Activated CD4-positive, alpha-beta T cell treated with anti-CD3 and anti-CD28 coated beads, Interleukin-2, amount 10 ng/mL, durations not matched to agents 24 days and 14 days (primary cell): ENCODE measurements at places on chromosomes 7 and 10. TPM values are rescaled to one million over a fixed set of nuclear protein-coding genes. Genes with fewer than 3 reads are reported as not detected.
A peak's percentile ranks its signal among the peaks of the same experiment; 100 is the strongest.

Gene ZNF394
- total RNA-seq: 38.1 and 38.7 TPM in 2 replicates

Gene SMKR1
- total RNA-seq: 5.9 and 6.1 TPM in 2 replicates

Gene UPK3BL2
- total RNA-seq: 14.1 and 19.2 TPM in 2 replicates

Gene SPAM1
- not detected in 2 replicates for total RNA-seq

Gene CDK1
- total RNA-seq: 101 and 105 TPM in 2 replicates

- peak overlapping the region; percentile 59 for H3K4me3 ChIP-seq
- H3K4me1 ChIP-seq: peaks cover 18% of the 10 kb centered on the region
- H3K27ac ChIP-seq: peak overlapping the region; percentile 71
- H3K36me3 ChIP-seq: peaks cover 26% of the 10 kb centered on the region
- peak; percentile 49 for DNase-seq
- H3K27me3 ChIP-seq: no peaks in the 10 kb centered on the region
Measured at GRCh38 chr10:124748953-124749645, 4.9 kb upstream of the FAM53B start.

DNA sequence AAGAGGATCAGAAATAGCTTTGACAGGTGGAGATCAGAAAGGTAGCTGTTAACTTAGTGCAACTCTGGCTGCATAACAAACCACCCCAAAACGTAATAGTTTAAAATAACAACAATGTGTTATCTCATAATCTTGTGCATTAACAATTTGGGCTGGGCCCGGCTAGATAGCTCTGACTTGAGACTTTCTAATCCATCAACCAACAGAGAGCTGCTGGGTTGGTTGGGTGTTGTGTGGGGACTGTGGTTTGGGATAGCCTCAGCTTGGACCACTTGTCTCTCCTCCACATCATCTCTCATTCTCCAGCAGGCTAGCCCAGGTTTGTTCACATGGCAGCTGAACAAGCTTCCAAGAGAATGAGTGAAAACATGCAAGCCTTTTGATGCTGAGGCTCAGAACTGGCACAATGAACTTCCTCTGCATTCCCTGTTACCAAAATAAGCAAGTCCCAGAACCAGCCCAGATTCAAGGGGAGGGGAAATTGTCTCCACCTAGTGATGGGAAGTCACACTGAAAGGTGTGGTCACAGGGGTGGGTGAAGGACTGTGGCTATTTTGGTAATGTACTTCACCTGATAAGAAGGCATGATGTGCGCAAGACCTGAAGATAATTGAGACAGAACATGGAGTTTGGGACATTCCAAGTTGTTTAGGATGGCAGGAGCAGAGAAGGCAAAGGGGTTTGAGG is 20.4 kb upstream of the ASAH2 start:
- no peak overlapping the region for H3K27ac ChIP-seq
- no peaks in the 10 kb centered on the region for H3K4me1 ChIP-seq
- peaks cover 24% of the 10 kb centered on the region for H3K27me3 ChIP-seq
- H3K4me3 ChIP-seq: no peak overlapping the region
- DNase-seq: no peak

GRCh38 chr7:37218956-37219355 is 229.7 kb downstream of the ELMO1 start:
- H3K4me3 ChIP-seq: no peak overlapping the region
- H3K27ac ChIP-seq: peak overlapping the region; percentile 77
- peaks cover 62% of the 10 kb centered on the region for H3K36me3 ChIP-seq
- H3K4me1 ChIP-seq: peaks cover 15% of the 10 kb centered on the region

DNA sequence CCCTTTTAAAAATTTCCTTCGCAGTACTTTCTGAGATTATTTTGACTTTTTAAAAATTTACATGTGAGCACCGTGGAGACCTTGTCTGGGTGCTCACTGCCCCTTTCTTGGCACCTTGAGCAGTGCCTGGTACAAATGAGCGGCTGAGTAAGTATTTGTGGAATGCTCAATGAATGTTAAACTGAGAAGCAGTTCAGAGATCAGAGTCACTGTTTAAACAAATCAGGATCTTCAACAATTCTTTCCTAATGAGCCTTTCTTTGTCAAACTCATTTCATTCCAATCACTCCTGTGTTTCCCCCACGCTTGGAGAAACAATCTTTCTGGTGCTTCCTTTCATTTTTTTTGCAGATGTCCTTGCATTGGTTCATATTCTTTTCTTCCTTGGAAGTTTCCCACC is 611.3 kb upstream of the GALNT17 start:
- H3K27me3 ChIP-seq: no peaks in the 10 kb centered on the region
- H3K4me1 ChIP-seq: no peaks in the 10 kb centered on the region
- H3K36me3 ChIP-seq: no peaks in the 10 kb centered on the region
- no peak for DNase-seq
- no peak overlapping the region for H3K4me3 ChIP-seq
- H3K27ac ChIP-seq: no peak overlapping the region

GRCh38 chr10:130015075-130015695 is 51.1 kb upstream of the EBF3 start:
- H3K27ac ChIP-seq: no peak overlapping the region
- H3K27me3 ChIP-seq: no peaks in the 10 kb centered on the region
- no peak for DNase-seq
- no peak overlapping the region for H3K4me3 ChIP-seq
- no peaks in the 10 kb centered on the region for H3K36me3 ChIP-seq

- no peak overlapping the region for H3K27ac ChIP-seq
- H3K36me3 ChIP-seq: no peaks in the 10 kb centered on the region
- peaks cover 4% of the 10 kb centered on the region for H3K27me3 ChIP-seq
- H3K4me3 ChIP-seq: no peak overlapping the region
Measured at GRCh38 chr7:1061180-1061579, 16.8 kb downstream of the GPR146 start.

DNA sequence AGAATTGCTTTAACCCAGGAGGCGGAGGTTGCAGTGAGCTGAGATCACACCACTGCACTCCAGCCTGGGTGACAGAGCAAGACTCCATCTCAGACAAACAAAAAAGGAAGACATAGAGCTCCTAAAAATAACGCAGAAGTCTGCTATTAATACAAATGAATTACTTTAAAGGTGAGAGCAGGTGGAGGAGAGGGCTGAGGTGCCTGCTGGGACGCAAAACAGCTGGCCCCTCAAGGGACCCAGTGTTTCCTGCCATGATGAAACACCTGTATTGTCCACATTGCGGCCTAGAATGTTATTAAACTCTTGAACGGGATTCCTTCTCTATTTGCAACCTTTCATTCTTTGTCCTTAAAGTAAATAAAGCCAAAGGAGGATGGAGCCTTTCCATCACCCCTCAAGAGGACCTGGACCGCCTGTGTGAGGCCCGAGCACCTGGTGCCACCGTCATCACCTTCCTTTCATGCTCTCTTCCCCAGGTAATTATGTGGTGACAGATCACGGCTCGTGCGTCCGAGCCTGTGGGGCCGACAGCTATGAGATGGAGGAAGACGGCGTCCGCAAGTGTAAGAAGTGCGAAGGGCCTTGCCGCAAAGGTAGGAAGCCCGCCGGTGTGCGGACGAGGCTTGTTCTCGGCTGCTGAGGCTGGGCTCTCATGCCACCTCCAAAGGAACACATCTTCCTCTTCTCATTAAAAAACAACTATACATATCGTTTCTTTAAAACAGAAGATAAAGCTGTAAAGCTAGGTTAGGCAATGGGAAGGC is 136.7 kb downstream of the EGFR start:
- no peaks in the 10 kb centered on the region for H3K4me1 ChIP-seq
- H3K27ac ChIP-seq: no peak overlapping the region
- peaks cover 2% of the 10 kb centered on the region for H3K27me3 ChIP-seq
- DNase-seq: no peak
- H3K4me3 ChIP-seq: no peak overlapping the region

DNA sequence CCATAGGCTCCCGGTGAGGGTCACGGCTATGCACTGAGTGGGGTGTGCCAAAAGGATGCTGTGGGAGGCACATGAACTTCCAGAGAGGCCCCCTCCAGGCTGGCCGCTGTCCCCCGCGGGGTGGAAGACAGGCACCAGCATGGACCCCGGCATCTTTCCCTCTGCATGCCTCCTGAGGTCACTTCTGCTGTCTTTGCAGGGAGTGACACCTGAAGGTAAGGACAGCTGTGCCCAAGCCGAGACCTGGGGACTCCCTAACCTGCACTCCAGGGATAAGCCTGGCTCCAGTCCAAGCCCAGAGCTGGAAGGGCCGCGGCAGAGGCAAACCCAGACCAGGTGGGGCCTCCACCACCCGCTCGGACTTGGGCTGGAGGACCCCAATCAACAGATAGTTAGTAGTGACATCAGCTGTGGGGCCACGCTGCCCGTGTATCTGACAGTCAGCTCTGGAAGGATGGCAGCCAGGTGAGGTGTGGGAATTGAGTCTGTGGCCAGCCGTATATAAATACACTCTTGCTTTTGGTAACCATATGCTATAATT is 340.7 kb upstream of the MKI67 start:
- no peak for DNase-seq
- H3K36me3 ChIP-seq: no peaks in the 10 kb centered on the region
- no peak overlapping the region for H3K27ac ChIP-seq

DNA sequence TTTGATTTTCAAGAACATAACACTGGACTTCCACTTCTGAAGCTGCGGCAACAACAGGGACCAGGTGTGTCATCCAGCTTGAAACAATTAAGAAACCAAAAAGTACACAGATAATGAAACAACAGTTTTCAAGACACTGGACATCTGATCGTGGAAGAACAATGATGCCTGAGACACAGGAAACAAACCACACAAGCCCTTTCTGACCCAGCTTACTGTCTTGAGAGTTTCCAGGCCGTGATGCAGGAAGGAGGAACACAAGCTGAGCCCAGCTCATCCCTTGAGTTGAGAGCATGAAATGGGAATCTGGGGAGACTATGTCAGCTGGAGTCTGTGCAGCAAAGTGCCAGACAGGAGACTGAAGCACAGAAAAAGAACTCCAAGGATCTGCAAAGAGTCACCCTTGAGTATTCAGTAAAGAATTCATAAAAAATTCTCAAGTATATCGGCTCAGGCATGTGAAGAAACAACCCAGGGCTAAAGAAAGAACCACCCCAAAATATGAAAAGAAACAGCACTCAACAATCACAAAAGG is 91.6 kb downstream of the RNF32 start:
- no peaks in the 10 kb centered on the region for H3K27me3 ChIP-seq
- peaks cover 2% of the 10 kb centered on the region for H3K4me1 ChIP-seq
- DNase-seq: no peak
- H3K36me3 ChIP-seq: peaks cover 61% of the 10 kb centered on the region
- no peak overlapping the region for H3K27ac ChIP-seq
- H3K4me3 ChIP-seq: no peak overlapping the region

DNA sequence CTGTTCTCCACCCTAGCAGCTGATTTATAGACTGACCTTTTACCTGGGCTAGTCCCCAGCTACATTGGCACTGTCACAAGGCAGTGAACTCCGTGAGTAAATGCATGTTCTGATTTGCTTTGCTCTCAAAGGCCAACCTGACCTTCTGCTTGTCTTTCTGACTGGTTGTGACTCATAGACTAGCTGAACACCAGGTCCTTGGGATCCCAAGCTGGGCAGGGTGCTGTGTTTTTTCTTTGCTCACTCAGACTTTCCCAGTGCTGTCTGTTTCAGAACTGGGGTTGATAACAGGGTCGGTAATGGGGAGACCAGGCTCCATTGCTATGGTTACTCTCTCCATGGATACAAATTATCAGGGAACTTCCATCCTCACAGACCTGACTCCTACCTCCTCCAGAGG is 35.0 kb downstream of the EVX1 start:
- no peaks in the 10 kb centered on the region for H3K36me3 ChIP-seq
- H3K4me3 ChIP-seq: no peak overlapping the region
- no peak overlapping the region for H3K27ac ChIP-seq
- no peaks in the 10 kb centered on the region for H3K4me1 ChIP-seq
- no peak for DNase-seq

DNA sequence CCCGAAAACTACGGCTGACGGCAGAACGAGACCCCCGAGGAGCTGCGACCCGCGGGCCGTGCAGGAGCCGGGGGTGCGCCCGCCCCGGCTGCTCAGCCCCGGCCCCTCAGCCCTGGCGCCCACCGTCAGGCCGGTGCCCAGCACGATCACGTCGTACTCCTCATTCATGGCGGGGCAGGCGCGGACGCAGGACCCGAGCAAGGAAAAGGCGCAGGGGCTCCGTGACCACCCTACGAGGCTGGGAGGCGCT is 218 bp downstream of the GDI2 start:
- peaks cover 58% of the 10 kb centered on the region for H3K4me1 ChIP-seq
- peaks cover 36% of the 10 kb centered on the region for H3K36me3 ChIP-seq
- DNase-seq: no peak
- H3K27ac ChIP-seq: peak overlapping the region; percentile 95

DNA sequence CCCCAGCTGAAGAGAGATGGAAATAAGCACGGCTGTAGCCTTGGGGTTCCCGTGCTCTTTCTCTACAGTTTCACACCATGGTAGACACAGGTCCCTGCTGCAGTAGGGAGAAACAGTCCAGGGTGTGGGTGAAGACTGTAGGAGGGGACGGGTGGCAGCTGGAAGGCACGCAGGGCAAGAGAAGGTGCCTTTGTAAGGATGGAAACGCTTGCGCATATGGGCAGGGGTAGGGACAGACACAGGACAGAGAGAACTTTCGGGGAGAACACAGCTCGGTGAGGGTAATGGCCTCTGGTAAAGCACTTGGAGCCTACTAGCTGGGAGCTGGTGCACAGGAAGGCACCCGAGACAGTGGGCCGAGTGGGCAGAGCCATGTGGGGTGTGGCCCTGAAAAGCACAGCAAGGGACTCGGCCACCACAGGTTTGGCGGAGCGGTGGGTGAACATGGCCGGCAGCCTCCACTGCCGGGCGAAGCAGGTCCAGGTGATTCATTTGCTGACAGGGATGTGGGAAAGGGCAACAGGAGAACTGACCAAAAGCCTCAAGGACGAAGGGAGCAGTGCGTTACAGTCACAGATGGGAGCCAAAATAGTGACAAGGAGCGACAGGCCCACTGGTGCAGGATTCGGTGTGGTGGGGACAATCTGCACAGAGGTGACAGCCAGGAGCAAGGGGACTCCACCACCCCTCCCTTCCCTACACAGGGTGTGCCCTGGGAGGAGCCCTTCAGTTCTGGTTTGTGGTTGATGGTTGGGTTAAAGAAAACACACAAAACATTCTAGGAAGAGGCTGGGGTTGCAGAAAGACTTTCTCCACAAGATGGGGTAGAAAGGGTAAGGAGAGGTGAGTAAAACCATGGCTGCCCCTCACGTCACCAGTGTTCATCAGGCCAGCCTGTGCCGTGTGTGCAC is 97.1 kb downstream of the VOPP1 start:
- peaks cover 33% of the 10 kb centered on the region for H3K36me3 ChIP-seq
- peak; percentile 88 for DNase-seq
- peak overlapping the region; percentile 78 for H3K4me3 ChIP-seq
- H3K27me3 ChIP-seq: no peaks in the 10 kb centered on the region

DNA sequence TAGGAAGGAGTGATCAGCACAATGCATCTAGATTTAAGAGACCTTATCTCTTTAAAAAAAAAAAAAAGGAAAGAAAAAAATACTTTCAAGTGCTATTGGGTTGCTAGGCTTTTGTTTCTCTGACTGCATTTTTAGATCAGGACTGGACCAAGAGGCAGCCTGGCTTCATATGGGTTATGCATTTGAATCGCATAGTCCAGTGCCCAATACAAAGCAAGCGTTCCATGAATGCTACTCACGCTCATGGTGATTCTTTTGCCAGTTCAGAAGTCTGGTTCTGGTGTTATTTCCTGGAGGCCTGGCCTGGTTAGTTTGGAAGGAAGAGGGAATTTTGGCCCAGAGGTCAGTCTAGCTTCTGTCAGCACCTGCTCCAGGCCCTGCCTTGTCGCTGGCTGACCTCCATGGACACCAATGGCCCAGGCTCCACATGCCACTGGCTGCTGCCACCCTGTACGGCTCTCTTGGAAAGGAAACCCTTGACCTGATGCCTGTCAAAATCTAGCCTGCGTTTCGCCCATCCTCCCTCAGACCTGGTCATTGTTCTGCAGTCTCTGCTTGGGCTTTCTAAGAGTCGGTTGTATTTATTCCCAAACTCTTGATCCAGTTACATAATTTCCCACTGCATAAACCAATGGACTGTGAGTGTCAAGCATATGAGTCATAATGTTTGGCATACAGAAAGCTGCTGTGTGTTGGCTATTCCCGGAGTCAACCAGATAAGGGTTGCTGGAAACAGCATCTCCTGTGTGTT is 74.3 kb upstream of the MKX start:
- H3K27ac ChIP-seq: no peak overlapping the region
- H3K27me3 ChIP-seq: no peaks in the 10 kb centered on the region
- no peaks in the 10 kb centered on the region for H3K36me3 ChIP-seq
- no peak for DNase-seq
- H3K4me1 ChIP-seq: no peaks in the 10 kb centered on the region
